ENCODE measurements at places on chromosomes 4 and X.

GRCh38 chr4:107319386-107319785, 283.3 kb upstream of the DKK2 start:
- DNase-seq = no peak

DNA sequence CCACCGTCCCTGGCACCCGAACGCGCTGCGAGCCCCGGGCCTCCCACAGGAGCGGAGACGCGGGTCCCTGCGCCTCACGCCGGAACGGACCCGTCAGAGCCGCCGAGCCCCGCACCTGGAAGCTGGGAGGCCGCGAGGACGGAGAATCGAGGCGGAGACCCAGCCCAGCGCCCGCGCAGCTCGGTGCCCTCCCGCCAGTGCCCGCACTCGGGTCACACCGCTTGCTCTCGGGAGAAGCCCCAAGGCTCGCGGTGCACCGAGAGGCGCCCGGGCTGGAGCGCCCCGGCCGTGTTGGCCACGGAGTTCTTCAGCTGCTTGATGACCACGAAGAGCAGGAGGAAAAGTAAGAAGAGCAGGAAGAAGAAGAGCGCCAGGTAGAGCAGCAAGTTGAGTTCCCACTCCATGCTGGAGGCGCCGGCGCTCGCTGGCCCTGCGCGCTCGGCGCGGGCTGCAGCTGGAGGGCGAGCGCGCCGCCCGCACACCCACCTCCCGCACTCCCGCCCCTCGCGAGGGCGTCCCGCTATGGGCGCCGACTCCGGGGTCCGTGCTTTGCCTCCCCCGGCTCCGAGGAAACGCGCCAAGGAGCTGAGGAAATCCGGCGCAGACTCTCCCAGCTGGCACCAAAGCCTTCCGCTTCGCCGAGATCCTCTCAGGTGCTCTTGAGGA, at the start of gene SMIM43:
TSS of gene SMIM43 (minus strand) at position 463 of the 666 bp plus-strand sequence. CDS start at position 404, 59 bp downstream.
- peak; percentile 36 for DNase-seq

DNA sequence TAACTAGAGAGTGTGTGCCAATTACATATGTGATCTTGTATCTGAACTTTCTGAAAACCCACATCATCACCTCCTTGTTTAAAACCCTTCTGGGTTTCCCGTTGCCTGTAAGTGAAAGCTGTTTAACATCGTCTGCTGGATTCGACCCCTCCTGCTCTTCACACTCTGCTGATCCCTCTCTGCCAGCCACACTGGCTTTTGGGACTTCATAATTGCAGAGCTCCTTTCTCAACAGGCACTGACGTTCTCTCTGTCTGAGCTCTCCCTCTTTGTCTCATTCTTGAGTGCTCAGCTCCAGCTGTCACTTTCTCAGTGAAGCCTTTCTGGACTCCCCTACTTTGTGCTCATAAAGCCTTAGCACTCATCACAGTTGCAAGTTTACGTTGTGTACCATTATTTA, 153.9 kb downstream of the CEP135 start:
- no peak for DNase-seq

- no peak for DNase-seq
Observed at GRCh38 chr4:120869613-120870278, 52.8 kb downstream of the PRDM5 start.

Measured in large intestine (tissue), 12 donors.